ENCODE measurements at places on chromosomes 12 and 14.

- DNase-seq: no peak
Observed at GRCh38 chr14:39875028-39875427, 442.8 kb upstream of the FBXO33 start.

GRCh38 chr12:89412665-89413064, 60.4 kb upstream of the DUSP6 start:
- no peak for DNase-seq

DNA sequence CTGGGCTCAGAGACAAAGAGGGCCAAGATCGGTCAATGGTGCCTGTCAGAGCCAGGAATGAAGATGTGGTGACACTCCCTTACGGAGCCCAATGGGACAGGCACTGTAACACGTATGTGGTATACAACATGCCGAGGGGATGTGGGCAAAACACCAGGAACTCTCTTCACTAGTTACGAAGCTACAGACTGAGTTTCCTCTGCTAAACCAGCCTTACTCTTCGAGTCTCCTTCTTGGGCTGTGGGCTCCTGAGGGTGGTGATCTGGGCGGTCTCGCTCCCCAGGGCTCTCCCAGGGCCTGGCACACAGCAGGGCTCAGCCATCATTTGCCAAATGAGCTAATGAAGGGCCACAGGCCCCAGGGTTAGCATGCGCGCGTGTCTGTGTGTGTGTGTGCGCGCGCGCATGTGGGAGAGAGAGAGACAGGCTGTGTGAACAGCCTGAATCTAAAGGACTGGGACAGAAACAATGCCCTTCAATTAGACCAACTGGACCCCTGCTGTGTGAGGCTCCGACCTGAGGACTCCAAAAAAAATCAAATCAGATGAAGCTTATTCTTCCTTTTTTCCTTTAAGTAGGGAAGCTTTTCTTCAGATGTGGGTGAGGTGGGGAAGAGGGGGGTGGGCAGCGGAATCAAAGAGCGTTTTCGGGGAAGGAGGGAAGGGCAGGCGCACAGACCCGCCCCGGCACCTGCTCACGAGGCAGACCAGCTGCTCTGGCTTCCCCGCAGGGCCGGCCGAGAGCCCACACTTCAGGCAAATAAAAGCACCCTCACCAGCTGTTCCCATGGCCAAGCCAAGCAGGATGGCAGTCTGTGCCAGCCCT, 42.5 kb downstream of the CCDC88C start:
- DNase-seq: peak; percentile 49

- DNase-seq: no peak
Observed at GRCh38 chr12:12997156-12997555, 2.9 kb downstream of the HEBP1 start.

DNA sequence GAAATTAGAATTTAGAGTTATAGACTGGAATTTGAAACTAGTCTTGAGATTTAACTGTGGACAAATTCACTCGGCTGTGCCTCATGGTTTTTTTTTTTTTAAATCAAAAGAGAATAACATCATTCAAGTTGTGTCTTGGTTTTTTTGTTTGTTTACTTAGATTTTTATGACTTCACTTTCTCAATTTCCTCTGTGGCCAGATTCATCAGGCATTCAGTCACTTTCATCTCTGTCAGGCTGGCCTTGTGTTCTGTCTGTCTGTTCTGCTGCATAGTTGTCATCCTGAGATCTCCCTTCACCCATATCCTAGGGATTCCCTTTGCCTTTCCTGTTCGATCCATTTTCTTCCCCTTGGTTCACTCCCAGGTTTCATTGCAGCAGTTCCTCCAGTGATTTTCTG, 10.0 kb downstream of the MARK3 start:
- peak; percentile 5 for DNase-seq

DNA sequence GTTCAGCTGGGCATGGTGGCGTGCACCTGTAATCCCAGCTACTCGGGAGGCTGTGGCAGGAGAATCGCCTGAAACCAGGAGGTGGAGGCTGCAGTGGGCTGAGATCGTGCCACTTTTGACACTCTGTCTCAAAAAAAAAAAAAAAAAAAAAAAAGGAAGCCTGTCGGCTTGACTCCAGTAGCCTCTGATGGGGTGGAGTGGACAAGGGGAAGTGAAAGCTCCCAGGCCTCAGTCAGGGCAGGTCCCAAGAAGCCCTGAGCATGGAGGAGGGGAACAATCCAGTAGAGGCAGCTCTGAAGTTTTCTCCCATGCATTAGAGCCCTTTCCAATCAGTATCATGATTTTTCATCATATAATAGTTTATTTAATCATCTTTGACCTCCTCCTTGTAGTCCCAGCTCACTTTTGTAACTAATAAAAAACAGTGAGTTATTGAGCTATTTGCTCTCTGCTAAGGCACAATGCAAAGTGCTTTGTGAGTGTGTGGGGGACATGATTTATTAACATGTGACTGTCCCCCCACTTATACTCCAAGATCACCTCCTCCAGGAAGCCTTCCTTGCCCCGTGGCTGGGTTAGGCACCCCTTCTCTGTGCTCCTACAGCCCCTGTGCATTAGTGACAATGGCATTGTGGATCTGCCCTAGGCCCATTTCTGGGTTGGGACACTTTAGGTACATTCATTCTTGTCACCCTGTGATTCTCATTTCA, 4.7 kb upstream of the SSH1 start:
- DNase-seq: no peak

DNA sequence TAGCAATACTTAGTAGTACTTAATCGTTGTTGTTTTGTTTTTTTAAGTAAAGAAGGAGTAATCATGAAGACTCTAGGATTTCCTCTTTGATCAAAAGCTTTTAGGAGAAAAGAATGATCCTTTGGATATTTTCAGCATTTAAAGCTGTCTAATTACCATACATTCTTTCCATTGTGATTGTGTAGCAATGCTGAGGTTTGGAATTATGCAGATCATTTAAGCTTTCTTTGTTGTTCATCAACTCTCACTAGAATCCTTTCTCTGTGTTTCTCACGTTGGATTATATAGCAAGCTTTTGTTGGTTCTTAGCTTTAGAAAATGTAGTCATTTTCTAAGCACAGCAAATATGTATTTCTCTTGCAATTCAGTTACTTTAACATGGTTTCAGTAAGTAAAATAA, 25.8 kb downstream of the CCDC91 start:
- no peak for DNase-seq

- DNase-seq: peak; percentile 6
Observed at GRCh38 chr14:87896393-87897380, 96.3 kb downstream of the GALC start.

- no peak for DNase-seq
Observed at GRCh38 chr14:50109342-50109741, 7.0 kb downstream of the VCPKMT start.

DNA sequence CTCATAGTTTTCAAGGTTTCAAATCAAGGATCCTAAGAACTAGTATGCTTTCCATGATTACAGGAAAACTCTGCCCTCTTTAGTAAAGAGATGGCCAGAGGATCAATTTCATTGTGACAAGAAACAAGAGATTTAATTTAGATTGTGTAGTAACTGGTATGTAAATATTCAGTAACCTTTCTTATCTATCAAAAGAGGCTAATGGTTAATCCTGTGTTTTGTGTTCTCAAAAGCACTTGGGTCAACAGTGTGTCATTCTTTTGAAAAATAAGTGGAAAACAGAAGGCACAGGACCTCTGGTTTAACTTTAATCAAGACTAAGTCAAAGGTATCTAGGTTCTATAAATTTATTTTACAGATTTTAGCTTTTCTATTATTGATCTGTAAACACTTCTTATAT, 56.6 kb upstream of the ERGIC2 start:
- DNase-seq: no peak

DNA sequence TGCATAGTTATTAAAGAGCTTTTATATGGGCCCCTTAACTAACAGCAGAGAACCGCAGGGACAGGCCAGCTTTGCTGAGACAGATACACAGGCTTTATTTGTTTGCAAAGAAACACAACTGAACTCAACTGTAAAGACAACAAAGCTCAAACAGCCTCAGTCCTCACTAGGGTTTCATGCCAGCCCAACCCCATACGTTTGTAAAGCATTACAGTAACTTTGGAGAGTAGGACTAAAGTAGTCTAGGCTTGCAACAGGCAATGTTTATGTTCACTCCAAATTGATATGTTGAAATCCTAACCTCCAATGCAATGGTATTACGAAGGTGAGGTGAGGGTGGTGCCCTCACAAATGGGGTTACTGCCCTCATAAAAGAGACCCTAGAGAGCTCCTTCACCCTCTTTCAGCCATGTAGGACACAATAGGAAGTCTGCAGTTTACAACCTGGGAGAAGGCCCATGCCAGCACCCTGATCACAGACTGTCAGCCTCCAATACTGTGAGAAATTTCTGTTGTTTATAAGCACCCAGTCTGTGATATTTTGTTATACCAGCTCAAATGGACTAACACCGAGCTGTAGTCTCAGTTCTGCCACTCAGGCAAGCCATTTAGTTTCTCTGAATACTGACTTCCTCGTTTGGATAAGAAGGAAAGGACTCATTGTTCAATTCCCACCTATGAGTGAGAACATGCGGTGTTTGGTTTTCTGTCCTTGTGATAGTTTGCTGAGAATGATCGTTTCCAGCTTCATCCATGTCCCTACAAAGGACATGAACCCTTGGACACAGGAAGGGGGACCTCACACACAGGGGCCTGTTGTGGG, 35.2 kb downstream of the PPM1H start:
- DNase-seq: no peak

DNA sequence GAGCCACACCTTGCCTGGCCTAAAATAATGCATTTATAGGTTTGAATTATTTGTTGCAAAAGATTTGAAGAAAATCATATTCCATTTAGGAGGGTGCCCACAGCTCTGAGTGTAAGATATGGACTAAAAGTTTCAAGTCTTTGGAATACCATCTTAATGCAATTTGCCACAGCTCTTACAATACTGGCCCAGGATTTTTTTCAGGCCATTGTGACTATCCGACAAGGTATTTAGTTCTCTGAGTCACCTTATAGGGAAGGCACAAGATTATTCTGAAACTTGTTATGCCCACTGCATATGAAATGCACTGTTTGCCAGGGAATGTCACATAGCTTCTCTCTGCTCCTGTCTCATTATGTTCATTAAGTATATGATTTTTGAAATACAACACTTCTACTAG, 29.6 kb upstream of the SLC6A13 start:
- DNase-seq: no peak

GRCh38 chr12:49604856-49605255, 583 bp downstream of the FAM186B start:
- no peak for DNase-seq

DNA sequence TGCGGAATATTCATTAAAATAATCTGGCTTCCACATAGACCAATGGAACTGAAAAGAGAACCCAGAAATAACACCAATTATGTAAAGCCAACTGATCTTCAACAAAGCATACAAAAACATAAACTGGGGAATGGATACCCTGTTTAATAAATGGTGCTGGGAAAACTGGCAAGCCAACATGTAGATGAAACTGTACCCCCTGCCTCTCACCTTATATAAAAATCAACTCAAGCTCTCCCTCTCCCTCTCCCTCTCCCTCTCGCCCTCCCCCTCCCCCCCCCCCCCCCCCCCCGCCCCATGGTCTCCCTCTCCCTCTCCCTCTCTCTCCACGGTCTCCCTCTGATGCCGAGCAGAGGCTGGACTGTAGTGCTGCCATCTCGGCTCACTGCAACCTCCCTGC, 13.1 kb upstream of the SPTSSA start:
- no peak for DNase-seq

- no peak for DNase-seq
Observed at GRCh38 chr12:79563021-79563740, 127.6 kb downstream of the PAWR start.

GRCh38 chr14:23366426-23366921, 1.5 kb upstream of the EFS start:
- DNase-seq: no peak

GRCh38 chr12:116773276-116773731, 35.2 kb downstream of the RNFT2 start:
- no peak for DNase-seq

DNA sequence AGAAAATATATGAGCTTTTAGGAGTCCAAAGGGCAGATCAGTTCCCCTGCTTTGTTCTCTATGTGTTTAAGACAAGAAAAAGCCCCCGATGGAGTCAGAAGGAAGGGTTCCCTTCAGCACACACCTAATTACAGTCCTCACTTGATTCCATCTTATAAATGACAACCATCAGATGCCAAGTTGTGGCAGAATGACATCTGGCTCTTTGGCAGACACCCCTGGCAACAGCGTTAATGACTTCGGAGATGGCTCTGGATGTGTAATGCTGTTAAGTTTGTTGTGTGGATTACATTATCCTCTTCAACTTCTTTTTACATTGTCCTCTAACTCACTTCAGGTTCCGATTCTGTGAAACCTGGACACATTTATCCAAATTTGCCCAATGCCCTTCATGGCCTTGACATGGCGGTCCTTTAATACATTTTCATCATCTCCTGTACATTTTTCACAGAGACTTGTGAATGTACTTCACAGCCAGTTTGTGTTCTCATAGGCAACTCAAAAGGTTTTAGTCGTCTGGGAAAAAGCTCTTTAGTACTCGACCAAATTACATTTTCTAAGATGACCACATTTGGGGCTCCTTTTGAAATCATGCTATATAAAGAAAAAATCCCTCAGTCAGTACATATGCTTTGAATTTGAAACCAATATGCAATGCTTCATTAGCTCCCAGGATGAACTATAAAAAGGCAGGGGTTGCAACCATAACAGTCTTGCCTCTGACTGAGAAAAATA, 667.8 kb downstream of the NOVA1 start:
- no peak for DNase-seq

DNA sequence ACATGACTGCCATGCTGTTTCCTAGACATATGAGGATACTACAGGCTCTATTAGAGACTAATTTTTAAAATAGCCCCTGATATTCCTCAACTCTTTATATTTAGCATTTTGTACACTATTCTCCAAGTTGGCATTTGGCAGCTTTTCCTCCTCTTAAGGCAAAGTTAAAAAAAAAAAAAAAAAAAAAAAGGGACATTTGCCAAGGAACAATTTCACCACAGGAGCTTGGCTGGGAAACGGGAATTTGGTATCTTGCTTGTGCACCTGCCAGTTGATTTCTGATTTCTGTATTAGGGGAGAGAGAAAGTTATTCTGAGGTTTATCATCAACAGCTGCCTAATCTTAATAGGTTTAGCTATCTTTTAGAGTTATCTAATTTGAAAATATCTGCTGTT, 87.2 kb downstream of the CAND1 start:
- no peak for DNase-seq

DNA sequence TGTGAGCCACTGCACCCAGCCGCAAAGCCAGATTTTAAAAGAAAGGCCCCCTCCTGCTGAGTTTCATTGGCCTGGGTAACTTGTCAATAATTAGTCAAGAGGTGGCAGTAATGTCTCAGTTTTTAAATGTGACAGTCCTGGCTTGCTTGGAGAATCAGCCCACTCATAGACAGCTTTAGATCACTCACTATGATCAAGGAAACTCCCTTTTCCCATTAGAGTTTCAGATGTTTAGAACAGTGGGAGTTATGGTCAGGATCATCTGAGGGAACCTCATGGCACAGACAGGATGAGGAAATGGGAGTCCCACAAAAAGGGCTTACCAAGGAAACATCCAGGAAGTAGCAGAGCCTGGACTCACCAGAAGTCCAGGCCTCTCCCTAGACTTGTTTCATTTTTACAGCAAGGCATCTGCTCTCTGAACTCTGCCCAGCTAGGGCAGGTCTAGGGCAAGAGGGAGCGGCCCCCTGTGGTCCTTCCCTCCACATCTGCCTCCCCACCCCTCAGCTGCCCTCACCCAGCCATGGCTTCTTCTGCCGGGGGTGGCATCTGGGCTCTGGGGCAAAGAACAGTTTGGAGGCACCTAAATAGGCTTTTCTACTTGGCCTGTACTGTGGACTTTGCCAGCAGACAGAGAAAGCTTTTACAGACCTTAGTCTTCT, 11.2 kb downstream of the BCL2L14 start:
- DNase-seq: no peak

GRCh38 chr12:124827588-124828184, 36.0 kb downstream of the SCARB1 start:
- DNase-seq: no peak
